ENCODE measurements at places on chromosomes 5 and 9. TPM values are rescaled to one million over a fixed set of nuclear protein-coding genes. Genes with fewer than 3 reads are reported as not detected.
A peak's percentile ranks its signal among the peaks of the same experiment; 100 is the strongest.

DNA sequence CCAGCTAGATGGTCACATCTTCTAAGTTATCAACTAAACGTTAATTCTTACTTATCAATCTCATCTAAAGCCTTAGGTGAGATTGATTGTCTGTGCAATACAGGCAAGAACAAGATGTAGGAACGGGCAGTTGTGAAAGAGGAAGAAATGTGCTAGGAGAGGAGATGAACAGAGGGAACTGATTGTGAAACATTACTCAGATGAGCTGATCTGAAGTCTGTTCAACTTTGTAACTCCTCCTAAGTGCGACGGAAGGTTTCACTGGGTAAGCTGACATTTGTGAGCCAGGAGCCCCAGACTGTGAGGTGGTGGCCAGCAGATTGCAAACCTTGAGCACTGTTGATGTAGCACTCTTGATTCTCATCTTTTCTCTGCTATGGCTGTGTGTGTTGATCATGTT is 204.1 kb downstream of the CD180 start:
- DNase-seq: no peak

DNA sequence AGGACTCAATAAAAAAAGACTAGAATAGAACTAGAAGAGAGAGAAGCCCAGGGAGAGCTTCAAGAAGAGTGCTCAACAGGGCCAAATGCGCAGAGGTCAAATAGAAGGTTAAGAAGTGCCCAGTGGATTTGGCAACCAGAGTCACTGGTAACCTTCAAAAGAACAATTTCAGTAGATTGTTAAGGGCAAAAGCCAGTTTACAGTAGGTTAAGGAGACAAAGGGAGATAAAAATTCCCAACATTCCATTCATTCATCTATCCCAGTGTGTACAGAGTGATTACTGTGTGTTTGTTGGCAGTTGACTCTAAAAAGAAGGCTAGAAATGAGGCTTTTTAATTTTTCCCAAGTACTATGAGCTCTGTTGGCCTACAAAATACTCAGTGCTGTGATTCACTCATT is 69.4 kb downstream of the RIGI start:
- peak; percentile 31 for DNase-seq

DNA sequence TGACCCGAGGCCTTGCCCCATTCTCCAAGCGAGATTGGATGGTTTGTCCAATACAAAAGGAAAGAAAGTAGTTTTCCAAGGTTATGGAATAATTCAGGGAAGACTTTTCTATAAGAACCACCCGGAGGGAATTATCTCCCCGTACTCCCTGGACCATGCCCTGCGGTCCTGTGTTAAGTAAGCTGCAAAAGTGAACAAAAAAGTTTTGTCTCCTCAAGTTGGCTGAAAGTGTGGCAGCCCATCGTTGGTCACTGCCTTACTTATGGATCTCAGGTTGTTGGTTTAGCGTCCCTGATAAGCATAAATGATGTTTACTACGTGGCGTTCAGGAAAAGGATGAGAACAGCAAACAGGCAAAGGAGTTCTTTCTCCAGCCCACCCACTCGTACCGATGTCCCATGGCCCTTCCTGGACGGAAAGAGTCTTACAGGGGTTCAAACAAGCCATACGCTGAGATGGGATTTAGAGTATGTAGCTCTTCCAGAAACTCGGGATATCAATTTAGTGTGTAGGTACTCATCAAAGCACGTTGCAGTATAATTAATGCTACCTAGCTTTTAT is 413 bp upstream of the AUH start:
- no peak for DNase-seq

DNA sequence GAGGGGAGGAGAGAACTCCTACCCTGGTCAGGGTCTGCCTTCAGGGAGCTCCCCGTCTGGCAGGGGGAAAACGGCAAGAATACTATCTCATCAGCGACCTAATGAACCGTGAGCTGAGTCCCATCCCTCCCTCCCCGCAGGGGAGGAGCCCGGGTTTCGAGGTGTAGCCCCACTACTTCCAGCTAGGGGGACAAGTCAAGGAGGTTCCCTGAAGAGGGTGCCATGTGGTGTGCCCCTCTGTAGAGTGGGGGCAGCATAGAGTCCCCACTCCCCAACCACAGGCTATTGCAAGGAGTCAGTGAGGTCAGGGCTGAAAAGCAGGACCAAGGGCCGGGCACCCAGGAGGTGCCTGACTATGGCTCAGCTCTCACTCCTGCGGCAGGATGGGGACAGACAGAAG is 50.9 kb upstream of the RXRA start:
- no peak for DNase-seq

- no peak for DNase-seq
Observed at GRCh38 chr5:11139217-11139865, 378.3 kb upstream of the DAP start.

GRCh38 chr9:129064499-129064908 is 16.4 kb upstream of the DOLPP1 start:
- no peak for DNase-seq

- DNase-seq: peak; percentile 70
Observed at GRCh38 chr9:36632892-36633291, 60.2 kb downstream of the MELK start.

DNA sequence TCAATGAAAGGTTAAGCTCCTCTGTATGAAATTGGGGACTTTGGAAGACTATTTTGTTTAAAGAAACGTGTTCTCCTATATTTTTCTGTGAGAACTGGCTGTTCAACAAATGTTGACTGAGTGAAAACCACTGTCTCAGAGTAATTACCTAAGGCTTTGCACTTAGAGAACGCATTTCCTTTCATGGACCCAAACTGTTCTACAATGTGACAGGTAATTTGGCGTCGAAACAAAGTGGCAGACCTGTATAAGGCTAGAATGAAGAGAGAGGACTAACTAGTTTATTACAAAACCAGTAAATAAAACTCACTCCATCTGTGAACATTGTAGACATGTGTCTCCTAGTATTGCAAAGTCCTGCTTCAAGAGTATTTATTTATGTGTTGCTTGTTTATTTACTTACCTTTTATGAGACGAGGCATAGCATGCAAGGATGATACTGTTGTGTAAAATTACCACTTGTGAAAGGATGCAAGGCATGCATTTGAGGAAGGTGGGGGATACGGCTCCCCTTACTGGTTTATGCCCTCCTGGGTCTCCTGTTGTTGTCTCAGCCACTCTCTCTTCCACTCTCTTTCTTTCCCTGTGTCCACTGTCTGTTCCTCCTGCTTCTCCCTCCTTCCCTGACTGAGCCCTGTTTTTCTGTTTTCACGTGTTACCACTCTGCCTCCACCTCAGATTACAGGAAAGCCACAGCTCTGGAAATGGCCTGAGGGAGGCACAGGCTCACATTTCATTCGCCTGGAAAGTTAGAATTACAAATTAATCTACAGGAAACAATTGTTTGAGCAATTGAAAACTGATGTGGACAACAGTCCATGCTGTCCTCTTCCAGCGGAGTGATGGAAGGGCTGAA is 444.0 kb upstream of the ZNF608 start:
- no peak for DNase-seq

- DNase-seq: no peak
Observed at GRCh38 chr5:112686675-112687074, 51.0 kb upstream of the APC start.

- DNase-seq: peak; percentile 28
Observed at GRCh38 chr9:128125580-128126354, 1.8 kb downstream of the PTGES2 start.

- no peak for DNase-seq
Observed at GRCh38 chr9:128204858-128205257, 1.7 kb downstream of the DNM1 start.

GRCh38 chr9:87594194-87594593 is 96.5 kb downstream of the DAPK1 start:
- peak; percentile 64 for DNase-seq

- peak; percentile 40 for DNase-seq
Observed at GRCh38 chr5:173888473-173889131, 453 bp downstream of the CPEB4 start.

DNA sequence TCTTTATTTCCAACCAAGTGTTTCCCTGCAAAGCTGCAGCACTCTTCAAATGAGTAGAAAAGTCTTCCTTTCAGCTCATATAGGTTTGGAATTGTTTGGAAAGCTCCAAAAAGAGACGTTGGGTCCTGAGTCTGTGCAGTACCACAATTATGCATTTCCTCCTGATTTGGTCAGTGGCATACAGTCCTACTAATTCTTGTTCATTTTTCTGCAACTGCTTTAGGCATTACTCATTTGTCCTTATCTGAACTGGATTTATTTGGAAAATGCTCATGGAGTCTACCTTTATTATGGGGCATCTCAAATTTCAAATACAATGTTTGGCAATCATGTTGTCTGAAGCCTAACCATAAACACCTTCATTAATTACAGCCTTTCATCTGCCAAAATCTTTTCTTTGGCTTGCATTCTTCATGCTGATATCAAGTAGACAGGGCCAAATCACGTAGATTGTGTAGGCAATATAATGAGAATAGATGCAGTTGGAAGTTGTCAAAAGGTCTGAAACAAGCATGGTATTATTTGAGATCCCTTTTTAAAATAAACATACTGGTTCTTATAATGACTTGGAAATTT is 232.8 kb downstream of the TLE1 start:
- DNase-seq: peak; percentile 60

- DNase-seq: no peak
Observed at GRCh38 chr5:159101685-159102084, 2.0 kb upstream of the EBF1 start.

The KLHL3 gene
- 1.3 TPM for total RNA-seq

The IL9 gene
- total RNA-seq: not detected

The TICAM2 gene
- 9.1 TPM for total RNA-seq

The ZNF354B gene
- 9.8 TPM for total RNA-seq

The AK6 gene
- total RNA-seq: 47.3 TPM

The ERGIC1 gene
- total RNA-seq: 21.7 TPM

The TJP2 gene
- 61.7 TPM for total RNA-seq

The NIM1K gene
- 1.9 TPM for total RNA-seq

The ANKRD18A gene
- total RNA-seq: 0.09 TPM
